Spinal cord (tissue), 10 donors: ENCODE measurements at places on chromosomes 4 and X. TPM values are rescaled to one million over a fixed set of nuclear protein-coding genes. Genes with fewer than 3 reads are reported as not detected.

- no peak for DNase-seq
These were observed 493 bp downstream of the TCEAL5 start for GRCh38 chrX:103275947-103276567.

Gene GLRA3
- 38.9 TPM for polyA plus RNA-seq

DNA sequence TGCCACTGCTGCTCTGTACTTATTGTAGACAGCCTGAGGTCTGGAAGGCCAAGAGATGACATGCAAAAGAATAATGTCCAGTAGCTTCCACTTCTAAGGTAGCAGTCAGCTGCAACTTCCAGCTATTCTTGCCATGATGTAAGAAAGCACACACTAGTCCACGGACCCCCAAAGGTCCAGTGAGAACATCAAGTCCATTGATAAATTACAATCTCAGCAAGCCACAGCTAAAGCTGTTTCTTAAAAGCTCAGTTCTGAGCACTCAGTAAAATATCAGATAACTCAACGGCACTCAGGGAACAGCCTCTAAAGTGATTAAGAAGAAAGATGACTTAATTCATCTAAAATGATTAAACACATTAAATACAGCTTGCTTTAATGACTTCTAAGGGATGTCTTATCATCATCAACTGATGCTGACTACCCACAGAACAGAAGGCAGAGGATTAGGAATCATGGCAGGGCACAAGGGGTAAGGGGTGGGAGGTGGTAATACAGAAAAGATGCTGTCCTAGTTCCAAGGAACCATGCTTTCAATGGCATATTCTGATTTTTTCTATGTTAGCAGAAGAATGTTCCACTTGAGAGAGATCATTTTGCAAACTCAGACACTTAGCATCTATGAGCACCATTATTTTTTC is 99.1 kb upstream of the CBR4 start:
- no peak for DNase-seq

GRCh38 chr4:150256225-150256620 is 178.0 kb downstream of the DCLK2 start:
- DNase-seq, result no peak

Gene EFHC2
- polyA plus RNA-seq, result 3.9 TPM

DNA sequence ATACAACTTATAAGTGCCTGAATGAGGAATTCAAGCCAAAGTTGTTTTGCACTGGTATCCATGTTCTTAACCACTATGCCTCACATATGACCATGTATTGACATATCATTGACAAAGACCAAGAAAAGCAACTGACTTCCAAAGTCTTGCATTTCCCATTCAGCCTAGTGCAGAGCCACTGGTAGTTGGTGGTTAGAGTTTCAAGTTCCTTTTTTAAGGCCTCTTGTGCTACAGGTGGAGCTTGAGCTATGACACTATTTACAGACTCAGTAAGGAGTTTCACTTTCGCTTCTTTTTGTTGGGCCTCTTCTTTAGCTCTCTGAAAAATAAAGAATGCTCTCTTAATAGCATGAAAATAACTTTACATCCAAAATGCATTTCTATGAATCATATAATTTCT is 763.0 kb downstream of the DMD start:
- DNase-seq, result no peak

DNA sequence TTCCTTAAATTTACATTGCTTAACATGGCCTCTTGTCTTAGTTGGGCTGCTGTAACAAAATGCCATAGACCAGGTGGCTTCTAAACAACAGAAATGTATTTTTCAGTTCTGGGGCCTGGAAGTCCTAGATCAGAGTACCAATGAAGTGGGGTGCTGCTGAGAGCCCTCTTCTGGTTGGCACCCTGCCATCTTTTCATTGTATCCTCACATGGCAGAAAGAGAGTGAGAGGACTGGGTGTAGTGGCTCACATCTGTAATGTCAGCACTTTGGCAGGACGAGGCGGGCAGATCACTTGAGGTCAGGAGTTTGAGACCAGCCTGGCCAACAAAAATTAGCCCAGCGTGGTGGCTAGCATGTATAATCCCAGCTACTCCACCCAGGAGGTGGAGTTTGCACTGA is 12.0 kb upstream of the KLB start:
- DNase-seq, result no peak

GRCh38 chrX:78964598-78964997 is 19.4 kb downstream of the P2RY10 start:
- no peak for DNase-seq

DNA sequence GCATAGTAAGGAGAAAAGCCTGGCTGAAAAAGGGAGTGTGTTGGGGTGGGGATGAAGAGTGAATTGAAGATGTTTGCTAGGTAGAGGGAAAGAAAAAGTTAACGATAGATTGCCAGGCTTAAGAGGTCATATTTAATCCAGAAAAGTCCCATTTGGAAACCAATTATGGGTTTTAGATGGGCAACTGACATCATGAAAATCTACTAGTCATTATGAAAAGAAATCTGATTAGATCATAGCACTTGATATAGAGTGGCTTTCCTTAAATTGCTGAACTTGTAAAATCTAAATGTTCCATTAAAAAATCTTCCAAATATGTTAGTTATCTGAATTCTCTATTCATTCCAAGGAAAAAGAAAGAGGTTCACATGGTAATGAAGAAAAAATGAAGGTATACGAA is 37.5 kb upstream of the IL21 start:
- DNase-seq, result no peak

DNA sequence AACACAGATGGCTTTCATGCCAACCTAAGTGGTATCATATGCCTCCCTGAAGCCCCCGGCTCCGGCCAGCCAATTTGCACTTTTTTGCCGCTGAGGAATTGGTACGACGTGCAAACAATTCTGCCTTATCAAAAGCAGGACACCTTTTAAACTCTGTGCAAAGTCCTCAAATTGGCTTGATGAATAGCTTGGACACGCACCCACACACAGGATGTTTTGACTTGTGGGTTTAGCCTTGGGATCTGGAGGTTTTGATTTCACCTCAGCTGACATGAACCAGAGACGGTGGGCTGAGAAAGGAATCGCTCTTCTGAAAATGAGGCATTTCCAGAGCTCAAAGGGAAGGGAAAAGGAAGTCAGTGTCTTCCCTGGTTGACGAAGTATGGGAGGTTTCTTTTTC is 110.8 kb upstream of the SHOX start:
- DNase-seq, result no peak
